Ureter (tissue), 1 donor: ENCODE measurements at places on chromosomes 4 and X. TPM values are rescaled to one million over a fixed set of nuclear protein-coding genes. Genes with fewer than 3 reads are reported as not detected.

DNA sequence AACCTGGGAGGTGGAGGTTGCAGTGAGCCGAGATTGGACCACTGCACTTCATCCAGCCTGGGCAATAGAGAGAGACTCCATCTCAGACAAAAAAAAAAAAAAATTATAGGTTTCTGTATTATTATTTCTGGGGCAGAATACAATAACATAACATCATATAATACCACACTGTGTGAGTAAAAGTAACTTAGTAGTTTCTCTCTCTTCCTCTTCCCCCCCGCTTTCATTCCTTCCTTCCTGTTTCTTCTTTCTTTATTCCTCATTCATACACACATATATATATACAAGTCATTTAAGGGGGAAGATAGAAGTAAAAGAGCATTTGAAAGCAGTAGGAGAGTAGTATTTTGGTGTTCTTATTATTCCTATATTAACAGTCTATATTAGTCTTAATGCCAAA, 55.9 kb upstream of the FHDC1 start:
- no peak for DNase-seq

DNA sequence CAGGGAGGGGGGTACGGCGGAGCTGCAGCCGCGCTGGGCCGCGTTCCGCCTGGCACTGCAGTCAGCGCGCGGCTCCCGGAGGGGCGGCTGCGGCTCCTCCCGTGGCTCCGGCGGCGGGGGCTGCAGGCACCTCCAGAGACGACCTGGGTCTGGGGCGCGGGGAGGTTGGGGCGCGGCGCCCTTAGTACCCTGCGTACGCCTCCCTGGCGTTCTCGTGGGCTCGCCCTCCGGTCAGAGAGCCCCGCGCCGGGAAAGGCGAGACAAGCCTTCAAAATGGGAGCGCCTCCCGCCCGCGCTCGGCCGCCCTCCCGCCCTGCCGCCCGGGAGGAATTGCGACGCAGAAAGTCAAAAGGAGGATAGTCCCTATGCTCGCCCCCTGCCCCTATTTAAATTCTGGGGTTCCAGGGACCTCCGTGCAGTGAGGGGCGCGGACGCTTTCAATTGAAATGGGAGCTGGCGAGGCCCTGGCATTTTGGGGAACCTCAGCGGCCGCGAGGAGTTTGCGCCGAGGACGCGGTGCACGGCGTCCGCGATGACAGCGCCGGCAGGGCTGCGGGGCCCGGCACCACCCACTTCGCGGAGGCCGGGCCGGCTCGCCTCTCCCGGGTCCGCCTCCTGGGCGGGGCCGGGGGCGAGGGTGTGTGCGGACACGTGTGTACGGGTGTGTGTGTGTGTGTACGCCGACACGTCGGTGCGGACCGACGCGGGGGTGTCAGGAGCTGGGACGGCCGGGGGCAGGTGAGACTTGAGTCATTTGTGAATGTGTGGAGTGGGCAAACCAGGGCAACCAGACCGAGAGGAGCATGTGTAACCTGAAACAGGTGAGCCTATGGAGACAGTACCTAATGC, 544 bp downstream of the HERC3 start:
- peak; percentile 80 for DNase-seq

GRCh38 chr4:148951346-148951745, 509.1 kb upstream of the NR3C2 start:
- no peak for DNase-seq

DNA sequence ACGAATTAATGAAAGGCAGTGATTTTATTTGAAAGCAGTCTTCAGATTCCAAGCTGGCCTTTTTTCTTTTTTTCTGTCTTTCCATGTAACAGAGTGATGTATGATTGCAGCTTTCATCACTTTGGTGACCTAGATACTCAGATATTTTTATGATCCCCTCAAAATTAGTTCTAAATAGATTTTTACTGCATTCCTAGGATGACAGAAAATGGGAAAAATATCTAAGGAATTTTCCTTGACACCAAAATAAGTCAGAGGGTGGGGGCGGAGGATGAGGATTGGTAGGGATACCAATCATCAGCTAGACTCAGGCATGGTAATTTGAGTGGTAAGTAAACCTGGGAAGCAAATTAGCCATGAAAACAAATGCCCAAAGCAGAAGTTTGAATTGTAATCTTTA, 11.9 kb upstream of the HMGB2 start:
- DNase-seq: no peak

DNA sequence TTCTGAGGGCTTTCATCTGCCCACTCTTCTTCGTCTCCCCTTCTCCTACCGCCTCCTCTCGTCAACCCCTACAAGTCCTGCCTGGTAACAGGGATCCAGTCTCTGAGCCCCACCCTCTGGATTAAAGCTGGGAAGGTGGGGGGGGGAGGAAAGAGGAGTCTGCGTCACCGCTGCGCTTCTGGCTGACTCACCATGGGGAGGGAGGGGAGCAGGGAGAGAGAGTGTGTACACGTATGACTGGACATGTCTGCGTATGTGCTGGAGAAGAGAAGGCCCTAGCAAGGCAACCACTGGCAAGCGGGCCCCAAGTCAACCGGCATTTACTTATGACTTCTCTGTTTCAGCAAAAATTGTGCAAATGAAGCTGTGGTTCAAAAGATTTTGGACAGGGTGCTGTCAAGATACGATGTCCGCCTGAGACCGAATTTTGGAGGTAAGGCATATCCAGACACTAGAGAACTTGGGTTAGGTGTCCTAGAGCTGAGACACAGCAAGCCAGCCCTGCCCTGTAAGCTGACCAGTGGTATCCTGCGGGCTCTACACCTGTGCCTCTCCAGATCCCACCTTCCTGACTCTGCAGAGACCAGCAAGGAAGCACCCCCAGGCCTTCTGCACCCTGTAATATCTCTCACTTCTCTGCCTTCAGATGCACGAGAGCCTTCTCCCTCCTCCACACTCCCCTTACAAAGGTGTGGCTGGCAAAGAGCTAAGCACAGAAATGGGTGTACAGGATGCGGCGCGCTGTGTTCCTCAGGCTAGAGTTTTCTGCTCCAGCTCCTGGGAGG, 2.5 kb downstream of the GABRQ start:
- no peak for DNase-seq

DNA sequence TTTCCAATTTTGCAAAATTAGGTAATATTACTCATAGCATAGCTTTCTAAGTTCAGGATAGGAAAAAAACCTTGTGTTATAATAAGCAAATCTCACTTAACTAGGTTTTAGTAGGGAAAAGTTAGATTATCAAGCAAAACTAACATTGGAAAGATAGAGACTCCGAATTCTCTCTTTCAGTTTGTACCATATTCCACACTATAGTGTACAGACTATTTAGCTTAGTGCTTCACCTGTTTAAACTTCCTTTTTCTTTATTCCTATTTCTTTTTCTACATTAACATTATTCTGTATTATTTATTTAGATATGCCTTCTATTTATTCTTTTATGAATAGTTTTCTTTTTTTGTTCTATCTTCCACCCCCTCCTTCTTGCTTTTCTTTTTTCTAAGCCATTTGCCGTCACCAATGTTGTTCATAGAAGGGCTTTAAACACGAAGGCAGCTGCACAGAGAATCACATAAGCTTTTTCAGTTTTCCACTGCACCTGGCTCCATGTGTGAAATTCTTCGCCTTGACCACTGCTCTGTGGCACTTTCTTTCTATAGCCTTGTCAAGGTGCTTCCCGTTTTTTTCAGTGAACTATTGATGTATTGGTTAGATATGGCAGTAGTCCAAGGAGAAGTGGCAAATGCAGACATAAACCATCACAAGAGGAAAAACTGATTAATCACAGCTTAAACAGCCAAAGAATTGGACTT, 8.5 kb downstream of the PCDH10 start:
- DNase-seq: no peak

DNA sequence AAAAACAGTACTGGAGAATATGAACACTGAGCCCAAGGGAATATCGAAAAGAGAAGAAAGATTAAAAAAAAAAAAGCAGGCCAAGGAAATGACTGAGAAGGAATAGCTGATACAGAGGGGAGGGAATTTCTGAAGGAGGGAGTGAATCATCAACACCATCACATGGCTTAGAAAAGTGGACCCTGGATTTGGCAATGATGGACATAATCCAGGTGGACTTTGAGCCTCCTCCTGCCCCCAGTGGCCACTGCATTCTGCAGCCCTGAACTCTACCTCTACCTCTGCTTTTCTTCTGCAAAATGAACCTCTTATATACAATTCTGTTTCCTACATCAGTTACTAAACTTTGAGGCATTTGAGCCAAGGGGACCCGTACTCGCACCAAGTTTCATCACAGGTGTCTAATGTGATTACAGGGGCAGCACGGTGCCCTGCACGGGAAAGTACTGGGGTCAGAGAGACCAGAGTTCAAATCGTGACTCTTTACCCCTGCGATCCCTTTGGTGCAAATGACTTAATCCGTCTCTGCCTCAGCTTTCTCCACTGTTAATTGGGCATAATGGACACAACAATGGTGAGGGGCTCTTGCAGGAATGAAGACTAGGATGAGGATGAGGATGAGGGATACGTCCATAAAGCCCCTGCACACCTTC, 1.1 kb downstream of the OCIAD2 start:
- DNase-seq: no peak

- no peak for DNase-seq
These were observed 222.2 kb downstream of the KCNIP4 start for GRCh38 chr4:21726255-21726815.

GRCh38 chrX:67892401-67892800, 348.6 kb downstream of the AR start:
- DNase-seq: no peak

GRCh38 chrX:71604796-71605568, 13.3 kb downstream of the CXCR3 start:
- no peak for DNase-seq

DNA sequence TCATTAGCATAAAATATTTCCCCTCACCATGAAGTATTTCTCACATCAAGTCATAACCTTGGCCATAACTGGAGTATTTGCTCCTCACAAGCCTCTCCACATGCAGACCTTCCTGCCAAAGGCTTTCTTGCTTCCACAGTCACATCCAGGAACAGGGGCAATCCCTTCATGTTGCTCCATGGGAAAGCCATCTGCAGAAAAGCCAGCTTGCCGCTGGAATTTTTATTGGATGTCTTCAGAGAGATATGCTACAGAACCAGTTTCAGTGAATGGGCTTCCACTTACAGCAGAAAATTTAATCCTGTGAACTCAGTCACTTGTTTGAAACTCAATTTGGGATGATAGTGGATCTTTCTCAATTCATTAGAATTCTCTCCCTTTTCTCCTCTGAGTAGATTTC, 3.2 kb upstream of the CDKN2AIP start:
- DNase-seq: no peak

DNA sequence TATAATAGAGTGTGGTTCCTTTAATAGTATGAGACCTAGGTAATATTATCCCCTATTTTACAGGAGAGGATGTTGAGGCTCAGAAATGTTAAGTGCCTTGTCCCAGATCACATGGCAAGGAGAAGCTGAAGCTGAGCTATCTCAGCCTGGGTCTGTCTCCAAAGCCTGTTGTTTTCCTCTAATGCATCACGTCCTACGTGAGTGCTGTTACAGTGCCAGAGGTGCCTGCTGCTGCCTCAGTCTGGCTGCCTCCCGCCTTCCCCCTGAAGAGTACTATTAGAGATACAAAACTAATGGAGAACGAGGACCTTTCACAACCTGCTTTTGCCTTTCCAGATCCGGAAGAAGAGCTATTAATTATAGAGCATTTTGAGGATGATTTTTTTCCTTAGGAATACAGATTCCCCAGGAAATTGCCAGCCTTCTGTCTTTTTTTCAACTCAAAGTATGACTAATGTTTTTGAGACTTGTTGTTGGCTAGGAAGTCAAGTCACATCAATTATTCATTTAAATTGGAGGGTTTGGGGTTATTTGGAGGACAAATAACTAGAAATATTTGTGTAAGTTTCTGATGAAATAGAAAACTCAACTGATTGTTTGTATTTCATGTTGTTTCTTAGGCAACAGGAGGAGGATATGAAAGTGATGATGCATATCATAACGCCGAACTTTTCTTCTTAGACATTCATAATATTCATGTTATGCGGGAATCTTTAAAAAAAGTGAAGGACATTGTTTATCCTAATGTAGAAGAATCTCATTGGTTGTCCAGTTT, 43.9 kb upstream of the MTMR1 start:
- no peak for DNase-seq

- DNase-seq: no peak
These were observed 61.6 kb downstream of the SYNPO2 start for GRCh38 chr4:118950224-118950623.

GRCh38 chr4:2849267-2850152, 5.9 kb downstream of the ADD1 start:
- DNase-seq: no peak

DNA sequence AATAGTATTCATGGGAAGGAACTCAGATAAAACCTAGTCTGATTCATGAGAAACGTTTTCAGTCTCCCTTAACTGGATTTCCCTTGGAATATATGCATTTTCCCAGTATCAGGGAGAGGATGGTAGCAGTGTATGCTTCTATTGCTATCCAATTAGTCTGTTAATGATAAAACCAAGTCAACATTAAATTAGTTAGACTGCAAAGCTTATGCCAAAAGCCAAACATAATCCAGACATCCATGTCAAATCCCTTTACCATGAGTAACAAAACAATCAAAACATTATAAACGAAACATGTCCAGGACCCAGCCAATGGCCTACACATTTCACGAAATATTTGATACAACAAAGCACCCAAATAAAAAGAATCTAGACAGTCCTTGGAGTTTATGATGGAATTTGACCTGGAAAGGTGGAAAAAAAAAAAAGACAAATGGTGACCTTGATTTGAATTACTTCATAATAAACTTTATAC, 34.5 kb upstream of the VEGFD start:
- no peak for DNase-seq

DNA sequence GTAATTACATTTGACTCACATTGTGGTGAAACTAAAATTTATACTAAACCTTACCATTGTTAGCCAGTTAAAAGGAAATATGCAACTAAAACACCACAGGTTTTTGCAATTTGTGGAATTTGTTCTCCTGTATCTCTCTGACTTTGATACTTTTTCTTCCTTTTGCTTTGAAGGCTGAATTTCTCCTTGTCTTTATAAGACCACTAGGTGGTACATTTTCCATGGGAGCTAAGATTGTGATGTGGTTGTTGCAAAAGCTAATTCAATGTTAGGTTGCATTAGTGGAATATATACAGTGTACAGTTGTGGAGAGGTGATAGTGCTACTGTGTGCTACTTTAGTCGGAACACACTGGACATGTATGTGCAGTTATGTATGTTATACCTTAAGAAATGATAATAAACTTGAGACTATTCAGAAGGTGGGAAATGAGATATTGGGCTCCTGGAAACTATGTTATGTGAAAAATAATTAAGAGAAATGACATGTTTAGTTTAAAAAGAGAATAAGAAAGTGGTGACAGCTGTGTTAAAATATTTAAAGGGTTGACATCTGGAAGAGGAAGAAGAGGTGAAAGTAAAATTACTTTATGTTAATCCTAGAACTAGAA, 70.3 kb downstream of the ARL9 start:
- no peak for DNase-seq

- no peak for DNase-seq
These were observed 142.2 kb upstream of the EOLA2 start for GRCh38 chrX:150080497-150080896.

NKX3-2 gene
- not detected for total RNA-seq

HPSE gene
- 1.1 TPM for total RNA-seq

PDLIM3 gene
- total RNA-seq: 127 TPM

POLR2B gene
- 84.2 TPM for total RNA-seq

PHF8 gene
- total RNA-seq: 52.4 TPM

SRPX2 gene
- total RNA-seq: 89.0 TPM

NLRP2B gene
- total RNA-seq: 0.16 TPM

NDP gene
- 0.78 TPM for total RNA-seq

LIN54 gene
- total RNA-seq: 11.7 TPM
